NCI-H2081 (cell line): ENCODE measurements at places on chromosomes 12 and 14.

DNA sequence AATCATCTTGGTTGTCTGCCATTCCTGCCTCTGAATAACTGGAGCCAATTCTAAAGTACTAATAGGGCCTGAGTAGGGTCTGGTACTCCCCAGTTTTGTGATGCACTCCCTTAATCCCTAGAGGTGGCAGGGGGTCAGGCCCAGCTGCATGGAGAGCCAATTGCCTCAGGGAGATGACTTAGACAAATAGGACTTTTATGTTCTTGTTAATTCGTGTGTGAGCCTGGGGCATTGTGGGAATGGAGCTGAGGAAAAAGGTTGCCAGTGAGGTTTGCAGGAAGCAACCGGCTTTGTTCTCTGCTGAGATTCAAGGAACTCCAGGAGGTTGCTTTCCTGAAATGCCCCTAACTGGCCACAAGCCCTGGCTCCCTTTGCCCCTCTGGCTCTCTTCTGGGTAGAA is 6.8 kb upstream of the DCD start:
- no peak for DNase-seq

DNA sequence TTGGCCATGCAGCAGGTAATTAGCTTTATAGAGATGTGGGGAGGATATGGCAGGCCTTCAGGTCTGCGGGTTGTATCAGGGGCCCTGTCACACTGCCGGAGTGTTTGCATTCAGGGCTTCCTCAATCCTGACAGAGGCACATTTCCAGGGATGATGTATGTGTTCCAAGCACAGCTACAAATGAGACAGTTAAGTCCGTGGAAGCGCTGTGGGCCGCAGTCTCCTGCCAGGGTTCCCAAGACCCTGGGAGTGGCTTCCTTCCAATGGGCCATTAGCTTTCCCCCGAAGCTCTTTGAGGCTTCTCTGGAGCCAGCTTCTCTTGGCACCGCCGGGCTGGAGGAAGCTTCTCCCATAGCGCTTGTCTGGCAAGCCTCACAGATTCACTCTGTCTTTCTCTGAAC is 1524.7 kb upstream of the TMEM132C start:
- no peak for DNase-seq

DNA sequence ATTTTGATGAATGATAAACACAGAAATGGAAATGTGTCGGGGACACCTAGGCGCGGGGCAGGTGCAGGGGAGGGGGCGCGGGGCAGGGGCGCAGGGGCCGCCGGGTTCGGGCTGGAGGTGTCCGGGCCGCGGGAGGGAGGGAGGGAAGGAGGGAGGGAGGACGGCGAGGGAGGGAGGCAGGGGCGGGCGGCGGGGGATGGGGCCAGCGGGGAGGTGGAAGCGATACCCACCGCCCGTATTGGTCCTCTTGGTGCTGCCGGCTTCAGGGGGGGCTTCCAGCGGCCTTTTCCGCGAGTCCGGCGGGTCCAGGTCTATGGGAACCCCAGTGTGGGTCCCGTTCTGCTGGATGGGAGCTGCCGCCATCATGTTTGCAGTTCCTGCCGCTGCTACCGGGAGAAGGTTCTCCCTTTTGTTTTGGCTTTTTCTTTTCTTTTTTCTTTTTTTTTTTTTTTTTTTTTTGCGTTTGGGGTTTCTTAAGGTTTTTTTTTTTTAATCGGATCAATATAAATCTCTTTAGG is 703 bp downstream of the NOVA1 start:
- DNase-seq, result peak; percentile 24

- no peak for DNase-seq
Measured at GRCh38 chr12:93972411-93973208, 175.8 kb upstream of the PLXNC1 start.

- no peak for DNase-seq
Measured at GRCh38 chr14:65035049-65035448, 48.4 kb downstream of the FNTB start.

- peak; percentile 13 for DNase-seq
Measured at GRCh38 chr12:23816394-23816851, 133.0 kb downstream of the SOX5 start.

DNA sequence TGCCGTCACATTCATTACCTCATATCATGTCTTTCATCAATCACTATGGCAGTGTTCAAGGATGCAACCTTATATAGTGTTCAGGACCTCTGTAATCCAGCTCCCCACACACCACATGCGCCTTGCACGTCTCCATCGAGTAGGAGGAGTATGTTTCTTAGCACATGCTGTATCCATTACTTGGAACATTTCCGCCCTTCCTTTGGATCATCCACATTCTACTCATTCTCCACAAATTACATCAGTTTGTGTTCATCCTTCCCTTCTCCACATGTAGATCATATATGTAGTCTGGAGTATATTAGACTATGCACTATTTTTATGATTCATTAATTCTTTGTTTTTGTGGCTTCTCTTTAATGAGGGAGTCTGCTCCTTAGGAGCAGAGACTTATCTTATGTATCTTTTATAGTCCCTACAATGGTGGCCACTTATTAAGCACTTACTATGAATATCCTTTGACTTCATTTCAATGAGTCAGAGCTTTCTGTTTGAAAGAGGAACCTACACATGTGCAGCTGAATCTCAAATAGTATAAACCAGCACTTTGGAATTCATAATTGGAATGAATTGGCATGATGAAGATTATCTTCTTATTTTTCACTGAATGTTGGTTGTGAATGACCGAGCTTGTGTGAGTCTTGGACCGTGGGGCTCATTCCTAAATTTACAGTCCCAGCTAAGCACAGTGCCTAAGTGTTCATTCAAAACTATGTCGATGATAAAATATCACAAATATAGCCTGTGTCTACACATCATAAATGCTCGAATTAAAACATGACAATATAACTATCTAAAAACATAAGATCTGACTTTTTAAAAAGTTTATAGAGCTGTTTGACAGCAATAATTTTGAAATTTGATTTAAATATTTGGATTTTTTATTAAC is 30.2 kb upstream of the NPAS3 start:
- no peak for DNase-seq

- no peak for DNase-seq
Measured at GRCh38 chr12:119180380-119181040, 1.8 kb downstream of the HSPB8 start.

DNA sequence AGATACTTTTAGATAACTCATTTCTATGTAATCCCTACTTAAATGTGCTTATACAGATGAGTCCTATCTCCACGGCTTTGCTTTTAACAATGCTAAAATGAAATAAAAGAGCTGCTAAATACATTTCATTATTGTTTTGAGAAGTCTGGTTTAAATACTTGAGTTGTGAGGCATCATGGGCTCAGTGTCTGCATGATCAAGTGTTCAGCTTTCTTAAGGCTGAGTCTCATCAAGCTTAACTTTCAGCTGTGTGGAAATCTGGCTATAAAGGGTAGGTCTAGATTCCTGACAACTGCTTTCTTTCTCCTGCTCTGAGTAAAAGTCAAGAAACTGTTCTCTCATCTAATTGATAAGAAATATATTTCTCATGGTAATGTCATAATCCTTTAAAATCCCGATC is 235.4 kb downstream of the FSCB start:
- DNase-seq, result no peak

GRCh38 chr12:71125949-71126348 is 31.9 kb downstream of the TSPAN8 start:
- DNase-seq, result no peak

DNA sequence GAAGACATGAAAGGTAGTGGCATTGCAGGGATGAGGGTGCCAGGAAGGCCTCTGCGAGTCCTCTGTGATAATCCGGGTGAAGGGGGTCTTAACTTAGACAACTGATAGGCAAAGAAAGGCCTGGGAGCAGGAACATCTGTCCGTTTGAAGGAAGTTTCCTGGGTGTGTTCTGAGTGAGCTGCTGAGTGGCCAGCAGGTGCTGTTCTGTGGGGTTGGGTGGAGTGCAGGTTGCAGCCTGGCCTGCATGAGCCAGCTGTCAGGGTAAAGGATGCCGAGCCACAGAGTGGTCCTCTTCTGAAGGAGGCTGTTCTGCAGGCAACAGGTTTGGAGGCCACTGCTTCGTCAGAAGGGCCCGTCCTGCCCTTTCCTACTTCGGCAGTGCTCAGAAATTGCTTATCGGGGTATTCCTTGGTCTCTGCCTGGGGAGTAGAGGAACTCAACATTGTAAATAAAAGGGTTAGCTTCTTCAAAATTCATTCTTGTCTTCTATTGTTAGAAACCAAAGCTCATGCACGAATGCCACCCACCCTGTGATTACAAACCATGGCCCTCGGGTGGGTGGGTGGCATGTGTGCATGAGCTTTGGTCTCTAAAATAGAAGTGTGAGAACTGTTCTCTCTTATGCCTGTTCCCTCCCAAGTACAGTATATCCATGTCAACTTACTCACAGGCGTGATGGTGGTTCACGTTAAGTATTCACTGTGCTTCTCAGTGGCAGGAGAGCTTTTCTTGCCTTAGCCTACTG is 118.9 kb downstream of the CHST11 start:
- no peak for DNase-seq

- DNase-seq, result peak; percentile 94
Measured at GRCh38 chr14:91372671-91373495, 44.7 kb downstream of the CCDC88C start.

DNA sequence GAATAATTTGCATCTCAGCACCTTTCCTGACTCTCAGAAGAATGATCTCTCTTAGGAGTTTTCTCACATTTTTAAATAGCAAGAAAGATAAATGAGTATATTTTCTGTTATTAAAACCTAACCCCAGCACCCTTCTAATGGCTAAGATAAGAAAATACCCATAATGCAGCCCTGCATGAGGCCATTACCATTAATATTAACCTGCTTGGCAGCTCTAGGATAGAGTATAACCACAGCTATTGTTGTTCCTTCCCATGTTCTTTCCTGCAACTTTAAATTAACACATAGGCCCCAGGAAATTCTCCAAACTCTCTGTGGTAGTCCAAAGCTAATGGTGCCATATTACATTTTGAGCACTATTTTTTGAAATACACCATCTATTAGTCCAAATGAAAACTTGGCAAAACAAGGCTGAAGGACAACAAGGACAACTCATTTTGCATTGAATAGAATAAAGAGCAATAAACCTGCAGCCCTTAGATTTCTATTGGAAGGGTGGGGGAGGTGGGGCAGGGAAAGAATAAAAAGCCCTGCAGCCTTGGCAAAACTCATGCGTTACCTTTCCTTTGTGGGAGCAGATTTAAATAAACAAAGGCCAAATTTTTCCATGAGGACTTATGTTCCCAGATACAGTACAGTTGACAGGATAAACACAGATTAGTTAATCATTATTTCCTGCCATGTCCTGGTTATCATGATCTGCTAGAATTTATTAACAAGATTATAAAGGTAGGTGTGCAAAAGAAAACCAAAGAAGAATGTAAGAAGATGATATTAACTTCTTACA is 46.9 kb downstream of the BTG1 start:
- no peak for DNase-seq

DNA sequence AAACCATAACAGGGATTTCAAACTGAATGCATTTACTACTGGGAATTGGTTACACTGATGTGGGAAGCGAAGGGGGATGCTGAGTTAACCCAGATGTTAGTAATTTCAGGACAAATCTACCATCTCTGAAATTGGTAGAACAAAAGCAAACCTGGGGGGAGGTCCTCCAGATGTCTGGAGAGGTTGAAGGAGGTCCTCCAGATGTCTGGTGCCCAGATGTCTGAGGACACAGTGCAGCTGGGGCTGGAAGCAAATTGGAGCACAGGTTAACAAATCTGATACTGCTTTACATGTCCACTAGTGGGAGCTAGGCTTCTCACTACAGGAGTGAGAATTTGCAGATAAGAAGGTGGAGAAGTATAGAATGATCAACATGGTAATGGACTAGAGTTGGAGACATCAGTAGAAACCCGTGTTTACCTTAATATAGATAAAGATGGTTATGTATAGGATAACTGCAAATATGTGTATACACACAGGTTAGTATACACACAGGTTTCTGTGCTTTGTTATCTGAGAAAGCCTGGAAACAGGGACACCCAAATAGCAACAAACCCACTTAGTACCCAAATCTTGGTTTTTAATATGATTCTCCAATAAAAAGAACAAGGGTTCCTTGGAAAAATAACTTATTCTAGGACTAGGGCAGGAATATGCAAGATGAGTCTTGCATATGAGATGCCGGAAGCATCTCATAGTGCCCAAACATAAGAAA is 162.5 kb downstream of the C12orf50 start:
- no peak for DNase-seq

DNA sequence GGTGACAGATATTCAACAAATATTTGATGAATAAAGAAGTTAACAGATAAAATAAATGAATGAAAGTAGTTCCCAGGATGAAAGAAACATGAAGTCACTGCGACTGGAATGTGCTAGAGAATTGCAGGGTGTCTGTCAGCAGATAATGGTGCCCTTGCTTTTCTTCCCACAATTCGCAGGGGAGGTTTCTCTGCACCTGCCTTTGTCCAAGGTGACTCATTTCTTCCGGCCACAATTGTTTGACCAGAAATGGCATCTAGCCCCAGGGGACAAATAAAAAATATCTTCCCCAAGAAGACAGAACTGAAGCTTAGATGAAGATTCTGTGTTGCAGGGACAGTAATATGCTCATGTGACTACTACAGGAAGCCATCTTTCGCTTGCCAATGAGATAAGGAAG is 316.1 kb upstream of the TBX3 start:
- DNase-seq, result no peak

- DNase-seq, result no peak
Measured at GRCh38 chr12:50018154-50018553, 7.1 kb downstream of the RACGAP1 start.

GRCh38 chr14:103138301-103139131 is 15.3 kb downstream of the TNFAIP2 start:
- no peak for DNase-seq

GRCh38 chr14:94127330-94127729 is 2.1 kb downstream of the IFI27L2 start:
- no peak for DNase-seq

- no peak for DNase-seq
Measured at GRCh38 chr14:62216121-62216520, 453.9 kb downstream of the SNAPC1 start.

- DNase-seq, result no peak
Measured at GRCh38 chr12:116136340-116136739, 141.2 kb downstream of the MED13L start.

DNA sequence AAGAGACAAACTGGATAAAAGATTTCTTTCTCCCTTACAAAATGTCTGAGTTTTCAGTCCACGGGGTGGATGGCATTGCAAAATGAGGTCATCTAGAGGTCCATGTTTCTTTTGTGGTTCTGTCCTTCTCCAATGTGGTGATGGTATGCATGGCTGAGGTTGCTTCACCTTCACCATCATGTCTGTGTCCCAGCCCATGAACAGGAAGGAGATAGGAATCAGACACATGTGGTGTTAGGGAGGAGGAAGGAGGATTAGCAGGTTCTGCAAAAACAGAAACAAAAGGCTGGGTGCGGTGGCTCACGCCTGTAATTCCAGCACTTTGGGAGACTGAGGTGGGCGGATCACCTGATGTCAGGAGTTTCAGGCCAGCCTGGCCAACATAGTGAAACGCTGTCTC is 11.0 kb upstream of the AEBP2 start:
- no peak for DNase-seq
